ENCODE measurements at places on chromosomes 3 and 15. TPM values are rescaled to one million over a fixed set of nuclear protein-coding genes. Genes with fewer than 3 reads are reported as not detected.

ZBTB47 gene
- total RNA-seq = 20.6 TPM

GOLGA8J gene
- not detected for total RNA-seq

CYP11A1 gene
- total RNA-seq = 0.07 TPM

GRK7 gene
- not detected for total RNA-seq

ANKRD63 gene
- not detected for total RNA-seq

PAK6 gene
- total RNA-seq = 20.3 TPM

P2RY1 gene
- 22.2 TPM for total RNA-seq

SLC12A1 gene
- total RNA-seq = not detected

FETUB gene
- total RNA-seq = not detected

EFL1 gene
- total RNA-seq = 29.4 TPM

GOLGA6L24 gene
- total RNA-seq = not detected

RUBCN gene
- total RNA-seq = 9.9 TPM

GOLGA8S gene
- total RNA-seq = not detected

ANKUB1 gene
- total RNA-seq = 4.1 TPM

IMPDH2 gene
- 203 TPM for total RNA-seq

CYP1A1 gene
- total RNA-seq = 3.1 TPM

ITIH1 gene
- not detected for total RNA-seq

SOX14 gene
- total RNA-seq = not detected

B3GALNT1 gene
- 5.8 TPM for total RNA-seq

TKT gene
- 519 TPM for total RNA-seq

ULK4 gene
- 6.9 TPM for total RNA-seq

LINGO1 gene
- under 0.01 TPM for total RNA-seq

DAZL gene
- not detected for total RNA-seq

IL16 gene
- 0.07 TPM for total RNA-seq

RTF1 gene
- 26.2 TPM for total RNA-seq

NBEAL2 gene
- total RNA-seq = 15.7 TPM

LEKR1 gene
- total RNA-seq = 0.68 TPM

ST3GAL6 gene
- 1.4 TPM for total RNA-seq

CNTN6 gene
- not detected for total RNA-seq

CHST13 gene
- not detected for total RNA-seq

ZBBX gene
- total RNA-seq = 0.07 TPM

NRG4 gene
- 0.85 TPM for total RNA-seq

CHRFAM7A gene
- total RNA-seq = 0.36 TPM

ATP8B4 gene
- total RNA-seq = 1.00 TPM

SST gene
- total RNA-seq = not detected

IL17RE gene
- 1.4 TPM for total RNA-seq

GALNT15 gene
- total RNA-seq = 0.07 TPM

PTH1R gene
- not detected for total RNA-seq

SEMA3G gene
- total RNA-seq = 0.34 TPM

PROK2 gene
- not detected for total RNA-seq

HEMK1 gene
- total RNA-seq = 10.8 TPM

P2RY14 gene
- total RNA-seq = not detected

AADAC gene
- total RNA-seq = not detected

MCF2L2 gene
- total RNA-seq = 0.68 TPM

B2M gene
- 844 TPM for total RNA-seq

P2RY12 gene
- total RNA-seq = not detected

FBXL2 gene
- 20.6 TPM for total RNA-seq

CDHR4 gene
- not detected for total RNA-seq

SYNPR gene
- not detected for total RNA-seq

TRH gene
- total RNA-seq = not detected

REC114 gene
- total RNA-seq = not detected

EFHB gene
- under 0.01 TPM for total RNA-seq

All from nasal cavity respiratory epithelium epithelial cell of viscerocranial mucosa (primary cell).